Frontal cortex (tissue), 4 donors: ENCODE measurements at places on chromosomes 1 and 21.

DNA sequence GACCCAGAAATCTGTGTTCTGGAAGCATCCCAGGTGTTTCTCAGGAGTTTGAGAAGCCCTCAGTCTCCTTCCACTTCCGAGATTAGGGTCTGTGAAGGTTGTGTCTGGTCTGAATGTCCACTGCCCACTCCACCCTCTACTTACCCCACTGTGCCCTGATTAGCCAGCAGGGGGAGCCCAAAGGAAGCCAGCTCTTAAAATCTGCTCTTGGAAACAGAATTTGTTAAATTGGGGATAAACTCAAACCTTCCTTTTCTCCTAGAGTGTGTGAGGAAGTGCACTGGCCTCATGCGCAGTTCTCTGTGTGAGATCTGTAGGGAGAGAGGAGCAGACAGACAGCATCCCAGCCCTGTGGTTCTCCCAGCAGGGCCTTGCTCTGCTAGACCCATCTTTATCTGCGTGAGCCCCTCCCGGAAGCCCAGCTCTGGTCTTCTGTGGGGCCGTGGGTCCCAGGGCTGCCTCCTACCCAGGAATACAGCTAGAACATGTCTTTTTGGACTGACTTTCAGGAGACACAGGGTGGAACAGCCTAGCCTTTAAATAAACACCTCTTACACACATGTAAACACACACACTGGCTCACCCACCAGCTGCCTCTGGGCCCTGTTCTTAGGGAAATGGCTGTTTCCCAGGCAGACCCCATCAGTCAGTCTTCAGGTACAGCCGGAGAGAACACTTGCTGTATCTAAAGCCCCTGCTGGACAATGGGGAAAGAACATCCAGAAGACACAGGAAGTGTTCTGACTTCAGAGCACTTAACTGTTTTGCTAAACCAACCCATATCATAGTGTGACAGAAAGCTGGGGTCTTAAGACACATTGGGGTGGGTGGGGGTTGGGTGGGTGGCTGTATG lies 52.2 kb downstream of the SMYD2 start:
- no peak for DNase-seq

DNA sequence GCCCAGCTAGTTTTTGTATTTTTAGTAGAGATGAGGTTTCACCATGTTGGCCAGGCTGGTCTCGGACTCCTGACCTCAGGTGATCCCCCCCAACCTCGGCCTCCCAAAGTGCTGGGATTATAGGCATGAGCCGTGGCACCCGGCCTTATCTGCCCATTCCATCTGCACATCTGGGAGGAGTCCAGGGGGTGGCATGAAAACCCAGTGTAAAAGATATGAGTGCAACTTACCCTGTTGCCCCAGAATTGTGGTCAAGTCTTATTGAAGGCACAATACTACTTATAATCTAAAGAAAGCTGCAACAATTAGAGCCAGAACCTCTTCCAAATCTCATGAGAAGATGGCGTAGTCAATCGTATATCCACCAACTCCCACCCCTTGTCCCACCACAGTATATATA lies 18.4 kb downstream of the CTXND2 start:
- no peak for DNase-seq

- no peak for DNase-seq
These were observed 91.6 kb downstream of the ZC3H11B start for GRCh38 chr1:219521325-219521724.

- DNase-seq: no peak
These were observed 15.6 kb downstream of the SMG7 start for GRCh38 chr1:183487674-183488442.

DNA sequence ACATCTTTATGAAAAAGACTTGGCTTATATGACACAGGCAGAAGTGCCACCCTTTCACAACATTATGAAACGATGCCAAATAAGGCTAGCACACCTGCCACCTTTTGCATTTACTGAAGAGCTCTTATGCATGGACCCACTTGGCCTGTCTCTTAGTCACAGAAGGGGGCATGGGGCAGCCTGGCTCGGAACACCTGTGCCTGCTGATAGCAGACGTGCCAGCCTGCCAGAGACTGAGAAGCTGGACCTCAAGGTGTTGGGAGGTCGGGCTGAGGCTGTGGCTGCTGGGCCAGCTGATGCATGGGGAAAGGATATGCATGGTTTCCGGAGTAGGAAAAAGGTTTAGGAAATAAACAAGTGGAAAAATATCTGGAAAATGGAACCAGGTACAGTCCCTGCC lies 21.5 kb downstream of the RCAN1 start:
- no peak for DNase-seq

GRCh38 chr1:107048241-107048640 lies 8.2 kb upstream of the PRMT6 start:
- DNase-seq: no peak

DNA sequence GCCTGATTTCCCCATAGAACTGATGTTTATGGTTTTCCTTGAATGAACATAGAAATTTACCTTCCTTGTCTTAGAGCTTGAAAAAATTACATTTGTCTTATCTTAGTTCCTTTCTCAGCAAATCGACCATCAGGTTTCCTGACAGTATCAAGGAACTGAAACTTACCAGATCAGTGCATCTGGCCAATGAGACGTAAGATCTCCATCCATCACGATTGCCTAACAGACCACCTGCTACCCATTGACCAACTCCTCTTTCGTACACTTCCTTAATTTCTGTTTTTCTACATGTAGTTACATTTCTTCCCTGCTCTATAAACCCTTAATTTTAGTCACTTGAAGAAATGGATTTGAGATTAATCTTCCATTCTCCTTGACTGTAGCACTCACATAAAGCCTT lies 57.4 kb upstream of the TMPRSS15 start:
- DNase-seq: no peak

GRCh38 chr1:188433425-188433824 lies 1604.7 kb downstream of the PLA2G4A start:
- DNase-seq: no peak

DNA sequence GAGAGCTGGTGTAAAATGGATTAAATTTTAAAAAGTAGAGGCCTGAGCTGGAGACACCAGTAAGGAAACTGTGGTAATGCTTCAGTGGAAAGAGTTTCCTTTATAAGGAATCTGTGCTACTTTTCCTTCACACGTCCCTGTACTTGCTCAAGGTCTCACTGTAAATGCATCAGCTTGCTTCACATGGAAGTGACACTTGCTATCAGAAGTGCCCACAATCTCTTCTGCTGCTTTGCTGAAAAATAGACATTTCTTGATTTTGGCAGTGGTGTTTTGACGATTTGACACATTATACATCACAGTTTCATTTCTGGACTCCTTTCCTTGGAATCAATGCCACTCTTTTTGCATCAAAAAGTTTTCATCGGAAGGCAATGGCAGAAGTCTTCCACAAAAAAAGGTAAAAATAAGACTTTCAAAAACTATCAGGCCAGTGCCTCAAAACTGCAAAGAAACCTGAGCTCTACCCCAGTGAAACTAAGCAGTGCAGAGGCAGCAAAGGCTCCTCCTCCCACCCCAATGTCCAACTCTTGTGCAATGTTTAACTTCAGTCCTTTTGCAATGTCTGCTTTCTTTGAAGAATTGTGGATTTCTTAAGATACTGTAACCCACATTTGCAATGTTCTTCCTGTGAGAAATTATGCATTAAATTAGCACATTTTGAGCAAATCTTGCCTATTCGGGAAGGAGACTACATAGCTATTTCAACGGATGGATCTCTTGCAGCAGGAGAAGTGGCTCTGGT lies 18.4 kb upstream of the TSPAN2 start:
- no peak for DNase-seq

DNA sequence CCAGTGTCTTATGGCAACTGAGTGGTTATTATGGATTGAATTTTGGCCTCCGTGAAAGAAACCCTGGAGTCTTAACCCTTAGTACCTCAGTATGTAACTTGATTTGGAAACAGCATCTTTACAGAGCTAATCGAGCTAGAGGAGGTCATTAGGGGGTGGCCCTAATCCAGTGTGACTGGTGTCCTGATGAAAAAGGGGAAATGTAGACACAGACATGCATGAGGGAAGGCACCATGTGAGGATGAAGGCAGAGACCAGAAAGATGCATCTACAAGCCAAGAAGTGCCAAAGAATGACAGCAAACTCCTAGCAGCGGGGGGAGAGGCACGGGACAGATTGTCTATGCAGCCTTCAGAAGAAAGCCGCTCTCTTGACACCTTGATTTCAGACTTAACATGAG lies 14.7 kb downstream of the DOP1B start:
- DNase-seq: no peak

DNA sequence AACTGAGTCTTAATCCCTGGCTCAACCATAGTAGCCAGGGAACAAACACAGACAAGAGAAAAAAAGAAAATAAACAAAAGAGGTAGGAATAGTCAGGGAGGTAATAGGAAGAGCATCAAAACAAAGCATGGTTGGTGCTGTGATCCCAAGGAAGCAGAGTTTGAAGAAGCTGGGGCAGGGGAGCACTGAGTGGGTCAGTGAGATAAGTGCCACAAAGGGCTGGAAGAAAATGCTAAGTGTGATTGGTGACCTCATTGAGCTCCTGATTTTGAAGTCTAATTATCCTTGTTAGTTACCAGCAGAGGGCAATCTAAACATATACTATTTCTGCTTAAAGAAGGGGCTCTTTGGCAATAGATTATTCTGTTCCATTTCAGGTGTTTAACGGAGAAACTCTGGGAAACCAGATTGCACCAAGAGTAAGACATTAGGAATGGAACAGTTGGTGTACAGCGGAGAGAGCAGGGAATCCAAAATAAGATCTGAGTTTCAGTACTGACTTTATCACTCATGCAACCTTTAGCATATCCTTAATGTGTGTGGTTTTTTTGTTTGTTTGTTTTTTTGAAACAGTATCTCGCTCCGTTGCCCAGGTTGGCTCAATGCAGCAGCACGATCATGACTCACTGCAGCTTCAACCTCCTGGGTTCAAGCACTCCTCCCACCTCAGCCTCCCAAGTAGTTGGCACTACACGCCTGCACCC lies 30.7 kb upstream of the KIAA1614 start:
- peak; percentile 46 for DNase-seq
